GM18507 (cell line): ENCODE measurements at places on chromosomes 1 and 21.

GRCh38 chr1:205542367-205542766 is 37.9 kb downstream of the CDK18 start:
- no peak for DNase-seq

DNA sequence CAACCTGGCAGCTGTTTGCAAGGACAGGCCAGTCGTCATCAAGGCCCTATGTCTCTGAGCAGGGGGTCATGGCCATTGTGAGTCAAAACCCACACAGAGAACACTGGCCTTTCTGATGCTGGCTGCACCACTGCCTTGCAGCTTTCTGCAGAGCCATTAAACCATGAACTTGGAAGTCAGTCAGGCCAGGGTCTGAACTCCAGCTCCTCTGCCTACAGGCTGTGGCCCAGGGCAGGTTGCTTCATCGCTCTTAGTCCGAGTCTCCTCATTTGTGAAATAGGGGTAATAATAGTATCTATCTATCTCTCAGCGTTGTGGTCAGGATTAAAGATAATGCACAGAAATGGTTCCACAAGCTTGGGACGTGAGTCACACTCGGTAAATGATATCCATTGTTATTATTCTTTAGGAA is 35.8 kb upstream of the HIVEP3 start:
- no peak for DNase-seq

GRCh38 chr1:61287734-61288133 is 205.4 kb downstream of the NFIA start:
- DNase-seq = no peak

DNA sequence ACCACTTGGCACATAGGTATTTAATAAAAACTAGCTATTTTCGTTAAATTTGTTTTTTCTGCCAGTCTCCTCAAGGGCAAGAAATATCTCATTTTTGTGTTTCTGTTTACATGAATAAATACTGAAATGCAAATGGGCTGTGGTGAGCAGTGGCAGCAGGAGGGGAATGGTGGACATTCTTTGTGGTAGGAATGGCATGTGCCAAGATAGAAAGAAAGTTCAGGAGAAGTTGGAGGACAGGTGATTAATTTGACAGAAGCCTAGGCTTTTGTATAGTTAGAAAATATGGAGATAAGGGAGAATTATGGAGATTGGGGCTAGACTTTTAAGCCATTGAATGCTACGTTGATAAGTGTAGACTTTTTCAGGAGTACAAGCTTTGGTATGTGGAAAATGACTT is 8.6 kb downstream of the RAP1A start:
- DNase-seq = no peak
